Cortex of kidney (tissue), 1 donor: ENCODE measurements at places on chromosomes 7 and 10.

- DNase-seq, result no peak
These were observed 174.8 kb downstream of the RAPGEF5 start for GRCh38 chr7:22182149-22182548.

DNA sequence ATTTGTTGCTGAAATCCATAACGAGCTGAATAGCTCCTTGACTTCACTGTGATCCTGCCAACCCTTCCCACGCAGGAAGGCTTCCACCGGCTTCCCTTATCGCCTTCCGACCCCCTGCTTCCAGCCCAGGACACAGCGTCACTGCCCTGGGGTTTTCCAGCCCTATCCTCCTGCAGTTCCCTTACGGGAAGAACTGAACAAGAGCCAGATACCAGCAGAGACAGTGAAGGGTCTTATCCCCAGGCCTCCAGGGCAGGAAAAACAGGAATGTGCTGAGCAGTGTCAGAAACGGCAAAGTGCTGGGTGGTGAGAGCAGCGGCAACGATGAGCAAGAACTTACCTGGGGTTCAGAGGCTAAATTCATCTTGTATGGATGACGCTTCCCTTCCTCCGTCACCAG, 22.4 kb downstream of the PDLIM1 start:
- DNase-seq, result no peak

DNA sequence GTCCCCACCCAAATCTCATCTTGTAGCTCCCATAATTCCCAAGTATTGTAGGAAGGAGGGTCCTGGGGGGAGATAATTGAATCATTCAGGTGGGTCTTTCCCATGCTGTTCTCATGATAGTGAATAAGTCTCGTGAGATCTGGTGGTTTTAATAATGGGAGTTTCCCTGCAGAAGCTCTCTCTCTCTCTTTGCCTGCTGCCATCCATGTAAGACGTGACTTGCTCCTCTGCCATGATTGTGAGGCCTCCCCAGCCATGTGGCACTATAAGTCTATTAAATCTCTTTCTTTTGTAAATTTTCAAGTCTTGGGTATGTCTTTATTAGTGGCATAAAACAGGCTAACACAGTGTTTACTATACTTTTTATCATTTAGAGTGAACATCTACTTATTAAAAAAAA, 338.8 kb downstream of the ANKRD7 start:
- DNase-seq, result no peak

DNA sequence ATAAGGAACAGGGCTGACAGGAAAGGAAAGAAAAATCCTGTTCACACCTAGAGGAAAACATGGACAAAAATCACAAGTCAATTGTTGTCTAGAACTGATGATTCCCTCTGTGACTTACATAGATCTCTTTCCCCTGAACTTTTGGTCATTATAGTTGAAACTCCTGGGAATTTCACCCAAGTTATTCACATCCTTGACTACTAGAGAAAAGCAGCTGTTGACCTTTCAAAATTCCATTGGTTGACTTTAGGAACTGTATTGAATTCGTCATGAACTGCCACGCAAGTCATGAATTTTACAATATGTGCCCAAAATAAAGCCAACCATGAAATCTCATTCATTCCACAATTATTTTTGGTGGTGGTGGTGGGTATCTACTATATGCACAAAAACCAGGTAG, 104.3 kb downstream of the UBE2H start:
- DNase-seq, result no peak

DNA sequence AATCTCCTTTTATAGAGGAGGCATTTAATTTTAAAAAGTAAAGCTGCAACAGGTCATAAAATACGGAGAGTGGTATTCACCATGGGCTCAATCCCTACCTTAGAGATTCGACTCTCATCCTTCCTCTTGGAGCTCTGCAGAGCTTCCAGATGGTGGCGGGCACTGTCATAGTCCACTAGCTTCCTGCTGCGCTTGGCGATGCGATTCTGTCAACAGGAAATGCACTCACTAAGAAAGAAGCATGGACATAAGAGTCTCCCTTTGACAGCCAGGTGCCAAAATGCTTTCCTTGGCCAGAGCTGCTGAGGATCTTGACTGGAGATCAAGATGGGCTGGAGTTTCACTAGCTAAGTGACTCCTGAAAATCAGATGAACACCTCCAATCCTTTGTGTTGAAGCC, 154.4 kb downstream of the AMPH start:
- no peak for DNase-seq
